KBM-7 (cell line): ENCODE measurements at places on chromosomes 4 and X.

DNA sequence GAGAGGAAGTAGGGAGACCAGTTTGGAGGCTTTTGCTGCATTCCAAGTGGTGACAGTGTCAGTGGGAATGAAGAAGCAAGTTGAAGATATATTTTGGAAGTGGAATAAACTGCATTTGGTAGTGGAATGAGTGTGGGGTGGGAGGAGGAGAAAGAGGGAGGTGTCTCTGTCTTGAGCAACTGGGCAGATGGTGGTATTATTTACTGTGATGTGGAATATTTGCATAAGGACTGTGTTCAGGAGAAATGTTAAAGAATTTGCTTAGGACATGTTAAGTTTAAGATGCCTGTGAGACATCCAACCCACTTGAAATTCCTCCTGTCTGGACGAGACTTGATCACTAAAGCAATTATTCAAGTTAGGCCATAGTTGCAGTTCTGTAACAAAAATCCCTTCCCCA is 448.9 kb upstream of the AMOT start:
- DNase-seq = no peak

- peak; percentile 52 for DNase-seq
Measured at GRCh38 chr4:3767570-3768288, 1.5 kb downstream of the ADRA2C start.

DNA sequence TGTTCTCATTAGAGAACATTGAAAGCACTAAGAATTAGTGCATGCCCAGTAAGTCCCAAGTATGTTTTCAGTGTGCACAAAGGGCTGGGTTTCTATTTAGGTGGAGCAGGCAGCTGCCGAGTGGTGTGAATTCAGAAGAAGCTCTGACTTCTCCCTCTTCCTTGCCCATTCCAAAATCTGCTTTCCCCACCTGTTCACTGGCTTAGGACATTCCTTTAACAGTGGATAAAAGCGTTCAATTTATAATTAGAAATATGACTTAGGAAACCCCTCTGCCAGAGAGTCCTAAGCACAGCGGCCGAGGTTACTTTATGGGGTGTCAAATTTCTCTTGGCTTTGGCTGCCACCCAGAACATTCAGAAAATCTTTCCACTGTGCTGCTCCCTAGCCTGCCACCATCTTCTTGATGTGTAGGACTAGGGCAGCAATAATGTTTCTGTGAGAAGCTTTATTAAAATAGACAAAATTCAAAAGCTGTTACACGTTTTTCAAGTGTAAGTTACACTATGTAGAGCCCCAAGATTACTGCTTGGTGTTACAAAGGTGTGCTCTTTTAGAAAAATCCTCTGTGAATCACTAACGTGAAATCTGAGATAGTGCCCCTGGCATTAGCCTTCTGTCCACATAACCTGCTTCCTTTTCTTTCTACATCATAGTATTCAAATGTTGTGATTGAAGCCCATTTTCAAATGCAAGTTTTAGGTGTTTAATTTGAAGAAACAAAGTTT is 191.6 kb upstream of the ANKRD50 start:
- DNase-seq = no peak

GRCh38 chrX:151178746-151179145 is 2.4 kb downstream of the GPR50 start:
- DNase-seq = no peak

GRCh38 chrX:320126-320783 is 1.7 kb upstream of the GTPBP6 start:
- DNase-seq = peak; percentile 75

DNA sequence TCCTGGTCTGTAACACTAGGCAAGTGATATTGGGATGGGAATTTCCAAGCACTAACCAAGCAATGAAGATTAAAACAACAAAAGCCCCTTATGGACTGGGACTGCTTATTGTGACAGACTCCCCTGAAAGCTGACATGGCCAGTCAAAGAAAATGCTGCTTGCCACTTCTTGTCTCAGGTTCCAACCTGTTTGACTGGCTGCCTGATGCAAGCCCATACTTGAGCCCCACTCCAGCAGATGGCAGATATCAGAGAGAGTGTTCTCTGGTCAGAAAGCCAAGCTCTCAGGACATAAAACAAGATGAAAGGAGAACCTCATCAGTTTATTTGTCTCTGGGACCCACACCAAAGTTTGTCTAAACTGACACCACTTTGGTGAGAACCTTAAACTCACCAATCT is 15.5 kb upstream of the IGBP1 start:
- DNase-seq = no peak

- no peak for DNase-seq
Measured at GRCh38 chr4:146098978-146099377, 76.5 kb upstream of the LSM6 start.

GRCh38 chr4:153333874-153334273 is 10.6 kb upstream of the MND1 start:
- no peak for DNase-seq

GRCh38 chr4:58658701-58659100 is 1548.5 kb upstream of the IGFBP7 start:
- DNase-seq = no peak

DNA sequence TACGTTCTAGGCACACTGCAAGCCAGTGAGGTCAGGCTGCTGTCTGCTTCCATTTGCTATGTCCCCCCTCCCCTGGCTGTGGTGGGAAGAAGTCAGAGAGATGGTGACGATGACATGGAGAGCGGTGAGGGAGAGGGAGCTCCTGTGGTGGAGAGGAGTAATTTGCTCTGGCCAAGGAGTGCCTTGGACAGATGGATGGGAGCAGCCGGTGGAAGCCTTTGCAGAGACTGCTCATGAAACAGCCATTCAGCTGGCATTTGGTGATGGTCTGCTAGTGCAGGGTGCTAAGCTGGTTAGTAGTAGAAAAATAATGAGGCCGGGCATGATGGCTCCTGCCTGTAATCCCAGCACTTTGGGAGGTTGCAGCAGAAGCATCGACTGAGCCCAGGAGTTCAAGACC is 124.1 kb downstream of the FHDC1 start:
- no peak for DNase-seq

DNA sequence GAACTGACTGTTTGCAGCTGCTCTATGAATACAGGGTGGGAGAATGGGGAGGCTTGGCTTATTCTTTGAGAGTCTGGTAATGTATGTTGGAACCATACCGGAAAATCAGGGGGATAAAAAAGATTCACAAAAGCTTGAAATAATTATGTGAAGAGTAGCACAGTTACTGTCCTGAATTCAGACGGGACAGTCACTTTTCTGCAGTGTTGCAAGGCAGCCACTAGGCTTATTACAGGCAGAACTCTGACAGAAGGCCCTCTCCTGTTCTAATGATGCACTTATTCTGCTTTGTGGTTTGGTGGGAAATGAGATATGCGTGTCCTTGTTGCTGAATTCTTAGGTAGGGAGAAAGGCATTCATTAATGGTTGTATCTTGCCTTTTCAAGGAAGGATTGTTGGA is 37.2 kb downstream of the GUCY1B1 start:
- peak; percentile 51 for DNase-seq
